Activated gamma-delta T cell (primary cell): ENCODE measurements at places on chromosomes 11 and 22.
A peak's percentile ranks its signal among the peaks of the same experiment; 100 is the strongest.

DNA sequence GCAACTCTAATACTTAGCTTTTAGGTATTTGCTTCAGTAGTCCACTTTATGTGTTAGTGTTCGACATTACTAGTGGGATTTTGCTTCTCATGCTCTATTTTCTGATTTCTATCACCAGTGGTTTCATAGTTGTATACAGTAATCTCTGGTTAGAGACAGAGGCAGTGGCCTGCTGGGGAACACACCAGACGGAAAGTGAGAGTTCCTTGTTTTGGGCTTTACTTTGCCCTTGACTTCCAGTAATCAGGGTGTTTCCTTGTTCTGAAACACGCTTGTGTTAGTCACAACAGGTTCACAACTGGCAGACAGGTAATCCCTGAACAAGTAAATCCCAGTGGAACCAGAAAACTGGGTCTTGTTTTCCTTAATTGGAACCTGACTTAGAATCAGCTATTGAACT, 56.0 kb downstream of the PACS1 start:
- DNase-seq, result no peak

DNA sequence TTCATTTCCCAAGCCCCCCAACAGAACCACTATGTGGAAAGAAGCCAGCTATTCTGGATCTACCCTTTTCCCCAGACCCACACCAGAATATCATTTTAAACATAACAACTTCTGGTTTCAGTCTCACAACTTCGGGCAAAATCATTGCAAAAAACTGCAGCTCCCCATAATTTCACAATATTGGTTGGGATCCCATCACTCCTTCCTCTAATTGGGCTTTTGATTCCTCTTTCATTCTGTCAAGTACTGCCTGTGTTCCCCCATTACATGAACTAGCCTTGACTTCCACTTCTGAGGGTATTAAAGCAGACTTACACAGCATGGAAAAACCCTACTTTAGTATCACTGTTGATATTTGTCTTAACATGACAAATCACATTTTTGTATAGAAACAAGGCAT, 4.1 kb upstream of the APOL3 start:
- no peak for DNase-seq

DNA sequence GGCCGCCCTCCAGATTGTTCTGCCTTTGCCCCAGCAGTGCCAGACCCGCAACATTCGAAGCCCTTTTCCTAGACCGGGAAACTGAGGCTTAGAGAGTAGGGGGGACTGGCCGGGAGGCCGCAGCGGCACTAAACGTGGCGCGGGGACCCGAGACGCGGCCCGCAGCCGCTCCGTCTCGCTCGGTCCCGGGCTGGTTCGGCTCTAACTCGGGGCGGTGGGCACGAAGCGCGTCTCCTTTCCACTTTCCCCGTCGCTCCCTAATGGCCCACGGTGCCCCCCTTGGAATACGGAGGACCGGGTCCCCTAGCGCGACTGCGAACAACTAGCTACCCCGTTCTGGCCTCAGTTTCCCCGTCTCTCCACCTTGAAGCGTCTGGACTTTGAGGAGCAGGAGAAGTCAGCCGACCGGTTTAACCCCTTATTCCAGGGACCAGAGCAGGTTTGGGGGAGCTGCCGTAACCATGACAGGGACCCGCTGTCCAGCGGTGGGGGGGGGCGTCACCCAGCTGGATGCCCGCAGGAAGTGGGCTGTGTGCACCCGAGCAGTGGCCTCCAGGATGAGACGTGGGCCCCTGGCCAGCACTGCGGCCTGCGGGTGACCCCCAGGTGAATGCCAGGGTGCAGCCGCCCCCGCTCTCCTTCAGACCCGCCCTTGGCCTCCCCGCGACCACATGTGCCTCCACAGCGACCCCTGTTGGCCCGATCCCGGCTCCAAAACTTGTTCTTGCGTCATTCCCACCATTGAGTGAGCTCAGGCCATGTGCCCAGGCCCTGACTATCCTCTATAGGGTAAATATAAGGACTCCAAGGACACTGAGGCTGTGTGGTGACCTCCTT, 1.1 kb downstream of the CDC42EP1 start:
- peak; percentile 35 for DNase-seq

DNA sequence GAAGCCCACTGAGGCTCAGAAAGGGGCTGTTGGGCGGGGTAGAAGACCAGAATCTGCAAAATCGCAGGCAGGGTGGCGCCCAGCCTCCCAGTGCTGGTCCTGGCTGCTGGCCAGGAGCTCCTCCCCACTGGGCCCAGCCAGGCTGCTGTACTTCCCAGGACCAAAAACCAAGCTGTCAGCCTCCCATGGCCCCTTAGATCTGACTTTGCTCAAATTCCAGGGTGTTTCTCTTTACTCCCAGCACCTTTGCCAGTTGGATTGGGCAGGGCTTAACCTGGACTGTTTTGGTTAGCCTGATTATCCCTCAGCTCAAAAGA, 44.2 kb upstream of the WEE1 start:
- DNase-seq, result no peak

DNA sequence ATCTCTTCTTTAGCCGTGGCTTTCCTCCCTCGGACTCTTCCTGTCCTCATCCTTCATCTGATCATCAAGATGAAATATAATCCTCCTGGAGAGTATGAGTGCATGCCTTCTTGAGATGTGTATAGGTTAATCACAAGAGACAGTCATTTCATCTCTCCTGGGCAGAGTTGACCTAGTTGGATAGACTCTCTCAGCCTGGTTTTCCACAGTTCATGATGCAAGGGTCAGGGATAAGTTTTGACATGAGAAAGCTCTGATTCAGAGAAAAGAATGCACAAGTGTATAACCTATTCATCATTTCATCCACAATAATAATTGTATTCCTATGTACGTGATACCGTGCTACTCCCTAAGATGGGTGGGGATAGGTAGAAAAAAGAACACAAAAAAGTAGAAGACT, 33.2 kb upstream of the CCDC90B start:
- no peak for DNase-seq

DNA sequence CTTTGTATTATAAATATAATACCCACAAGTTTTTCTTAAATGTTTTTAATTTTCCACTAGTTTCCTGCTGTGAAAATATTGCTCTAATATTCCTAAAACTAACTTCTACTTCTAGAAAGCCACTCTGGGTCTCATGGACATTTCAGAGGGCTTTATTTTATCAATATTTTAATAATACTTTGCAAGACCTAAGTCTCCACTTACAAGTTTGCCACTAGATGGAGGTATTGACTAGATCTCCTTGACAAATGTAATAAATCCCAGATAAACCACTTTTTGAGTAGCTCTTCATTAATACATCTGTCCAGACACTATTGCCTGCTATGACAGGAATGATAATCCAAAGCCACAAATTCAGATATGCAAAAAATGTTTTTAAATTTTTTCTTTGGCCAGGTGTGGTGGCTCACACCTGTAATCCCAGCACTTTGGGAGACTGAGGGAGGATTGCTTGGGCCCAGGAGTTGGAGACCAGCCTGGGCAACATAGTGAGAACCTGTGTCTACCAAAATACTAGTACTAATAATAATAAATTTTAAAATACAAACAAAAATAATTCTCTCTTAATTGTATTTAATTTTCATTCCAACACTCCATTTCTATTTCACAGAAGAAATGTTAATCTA, 3.5 kb upstream of the ACAT1 start:
- DNase-seq, result no peak

DNA sequence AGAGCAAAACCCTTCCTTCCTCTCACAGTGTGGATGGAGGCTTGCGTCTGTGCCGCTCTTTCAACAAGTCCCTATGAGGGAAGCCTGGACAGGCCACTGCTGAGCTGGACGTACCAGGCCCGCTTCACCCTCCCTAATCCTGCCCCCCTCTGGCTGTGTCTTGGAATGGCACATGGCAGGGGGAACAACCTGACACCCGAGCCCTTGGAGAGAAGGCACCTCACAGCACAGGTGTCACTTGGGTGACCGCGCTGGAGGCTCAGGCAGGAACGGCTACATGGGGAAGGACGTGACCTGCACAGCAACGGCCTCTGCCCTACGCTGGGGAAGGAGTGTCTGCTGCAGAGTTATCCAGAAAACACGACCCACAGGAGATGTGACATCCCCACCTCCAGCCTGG, 11.0 kb downstream of the CARS1 start:
- DNase-seq, result no peak

DNA sequence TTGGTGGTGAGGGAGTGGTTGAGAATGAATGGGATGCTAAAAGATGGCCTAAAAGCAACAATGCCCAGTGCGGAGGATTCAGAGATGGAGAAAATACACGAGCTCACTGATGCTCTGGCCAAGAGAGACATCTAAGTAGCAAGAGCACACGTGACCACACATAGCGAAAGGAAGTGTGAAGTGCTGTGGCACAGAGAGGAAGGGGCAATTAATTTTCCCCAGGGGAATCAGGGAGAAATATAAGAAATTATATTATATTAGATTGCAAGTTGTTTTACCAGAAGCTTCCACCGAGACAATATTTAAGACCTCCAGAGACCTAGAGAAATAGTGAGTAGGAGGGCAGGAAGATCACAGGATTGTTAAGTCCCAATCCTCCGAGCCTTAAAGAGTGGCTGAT, 80.6 kb downstream of the RCN1 start:
- DNase-seq, result no peak

GRCh38 chr22:41091132-41092022, 1.0 kb upstream of the EP300 start:
- peak; percentile 99 for DNase-seq

- DNase-seq, result no peak
These were observed 242.3 kb upstream of the B3GAT1 start for GRCh38 chr11:134654161-134654915.

DNA sequence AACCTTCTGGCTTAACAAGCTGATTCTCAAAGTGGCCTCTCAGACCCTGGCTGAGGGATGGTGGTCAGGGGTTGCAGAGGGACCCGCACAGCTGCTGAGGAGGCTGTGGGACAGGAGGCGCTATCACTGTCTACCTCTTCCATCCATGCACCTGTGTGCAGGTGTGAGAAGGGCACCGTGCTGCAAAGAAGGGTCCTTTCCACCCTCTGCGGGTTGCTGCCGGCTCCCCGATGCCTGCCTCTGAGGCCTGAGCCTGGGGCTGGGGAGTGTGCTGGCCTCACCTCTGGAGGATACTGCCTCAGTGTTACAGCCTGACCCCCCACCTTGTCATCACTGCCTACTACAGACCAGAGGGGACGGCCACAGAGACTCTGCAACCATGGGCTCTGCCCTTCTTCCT, 66.1 kb upstream of the B3GAT1 start:
- no peak for DNase-seq

- no peak for DNase-seq
These were observed 116.1 kb downstream of the ATXN10 start for GRCh38 chr22:45787759-45788158.

- DNase-seq, result no peak
These were observed 717.9 kb downstream of the OPCML start for GRCh38 chr11:132814410-132814809.

- DNase-seq, result no peak
These were observed 56.6 kb downstream of the SYT13 start for GRCh38 chr11:45229401-45230020.

DNA sequence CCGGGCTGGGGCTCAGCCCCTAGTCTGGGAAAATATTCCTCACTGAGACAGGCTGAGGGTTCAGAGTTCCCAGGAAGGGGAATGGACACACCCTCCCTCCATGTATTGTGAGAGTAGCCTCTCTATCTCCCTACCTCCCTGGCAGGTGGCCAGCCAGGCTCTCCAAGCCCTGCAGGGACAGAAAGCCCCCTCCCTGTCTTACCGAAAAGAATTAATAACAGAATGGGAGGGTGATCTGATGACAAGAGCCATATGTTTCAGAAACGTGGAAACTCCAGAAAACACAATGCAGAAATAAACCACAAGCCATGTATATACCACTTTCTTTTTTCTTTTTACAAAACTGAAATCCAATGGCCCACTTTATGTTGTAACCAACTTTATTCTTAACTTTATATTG, 140.0 kb downstream of the CHST1 start:
- DNase-seq, result no peak

GRCh38 chr11:6681949-6682348, 1.2 kb downstream of the MRPL17 start:
- no peak for DNase-seq

- no peak for DNase-seq
These were observed 25.6 kb downstream of the PANX1 start for GRCh38 chr11:94154095-94154856.

DNA sequence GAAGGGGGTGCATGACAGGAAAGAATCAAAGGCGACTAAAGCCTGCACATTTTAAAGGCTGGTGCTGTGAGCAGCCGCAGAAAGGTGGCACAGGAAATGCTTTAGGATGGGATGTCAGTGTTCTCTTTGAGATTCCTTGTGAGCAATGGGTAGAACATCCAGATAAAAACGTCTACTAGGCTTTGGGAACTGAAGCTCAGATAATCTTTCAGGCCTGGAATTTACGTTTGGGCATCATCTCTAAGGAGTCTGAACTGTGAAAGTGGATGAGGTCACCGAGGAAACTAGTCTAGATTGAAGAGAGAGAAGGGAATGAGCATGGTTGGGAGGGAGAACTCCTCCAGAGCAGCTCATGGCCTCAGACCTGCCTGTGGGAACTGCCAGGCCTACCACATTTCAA, 65.7 kb downstream of the FLI1 start:
- no peak for DNase-seq

DNA sequence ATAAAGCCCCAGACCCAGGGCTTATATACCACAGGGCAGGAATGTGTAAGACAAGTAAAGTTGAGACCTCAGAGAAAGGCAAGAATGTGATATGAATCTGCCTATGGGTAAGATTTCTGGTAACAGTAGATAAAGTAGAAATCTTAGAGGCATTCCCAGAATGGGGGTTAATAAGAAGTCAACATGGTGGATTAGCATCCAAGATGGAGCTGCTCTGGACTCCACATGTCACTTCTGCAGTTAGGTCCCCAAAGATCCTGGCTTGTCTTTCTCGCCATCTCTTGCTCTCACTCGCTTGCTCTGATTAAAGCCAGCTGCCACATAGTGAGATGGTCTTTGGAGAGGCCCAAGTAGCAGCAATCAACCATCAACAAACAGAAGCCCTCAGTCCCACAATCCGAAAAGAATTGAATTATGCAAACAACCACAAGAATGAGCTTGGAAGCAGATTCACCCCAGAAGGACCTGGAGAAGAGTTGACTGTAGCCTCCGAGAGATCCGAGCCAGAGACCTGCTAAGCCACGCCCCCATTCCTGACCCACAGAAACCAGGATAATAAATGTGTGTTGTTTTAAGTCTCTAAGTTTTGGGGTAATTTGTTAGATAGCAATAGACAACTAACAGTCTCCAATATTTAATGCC, 5.4 kb upstream of the C11orf86 start:
- DNase-seq, result no peak
